ENCODE measurements at places on chromosomes 2 and 18.

GRCh38 chr18:43276491-43276890 is 799 bp downstream of the SYT4 start:
- no peak for DNase-seq

GRCh38 chr18:55247032-55247431 is 287.8 kb upstream of the CCDC68 start:
- no peak for DNase-seq

- no peak for DNase-seq
These were observed 868 bp upstream of the PKDCC start for GRCh38 chr2:42046819-42047487.

DNA sequence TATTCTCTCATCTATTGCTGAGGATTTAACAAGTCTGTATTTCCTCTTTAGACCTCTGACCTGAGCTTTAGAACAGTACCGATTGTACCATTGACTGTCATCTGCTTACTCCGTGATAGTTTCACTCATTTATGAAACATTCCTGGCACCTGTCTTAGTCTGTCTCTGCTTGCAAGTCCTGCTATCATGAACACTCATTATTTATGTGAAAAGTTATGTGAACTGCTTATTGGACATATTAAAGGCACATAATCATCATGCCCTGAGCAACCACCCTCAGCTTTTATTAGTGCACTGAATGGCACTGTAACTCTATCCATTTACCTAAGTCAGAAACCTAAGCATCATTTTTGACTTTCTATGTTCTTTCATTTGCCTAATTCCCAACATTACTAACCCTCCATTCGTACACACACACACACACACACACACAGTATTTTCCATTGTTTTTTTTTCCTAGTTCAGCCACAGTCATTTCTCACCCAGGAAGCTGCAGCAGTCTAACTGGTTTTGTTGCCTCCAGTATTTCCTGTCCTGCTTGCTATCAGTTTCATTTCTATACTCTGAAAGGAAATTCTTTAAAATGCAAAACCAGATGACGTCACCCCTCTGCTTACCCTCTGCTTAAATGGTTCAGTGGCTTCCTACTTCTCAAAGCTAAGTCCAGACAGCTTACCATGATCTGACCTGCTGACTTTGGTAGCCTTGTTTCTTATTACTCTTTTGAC is 146.1 kb downstream of the HAUS1 start:
- DNase-seq, result peak; percentile 72

DNA sequence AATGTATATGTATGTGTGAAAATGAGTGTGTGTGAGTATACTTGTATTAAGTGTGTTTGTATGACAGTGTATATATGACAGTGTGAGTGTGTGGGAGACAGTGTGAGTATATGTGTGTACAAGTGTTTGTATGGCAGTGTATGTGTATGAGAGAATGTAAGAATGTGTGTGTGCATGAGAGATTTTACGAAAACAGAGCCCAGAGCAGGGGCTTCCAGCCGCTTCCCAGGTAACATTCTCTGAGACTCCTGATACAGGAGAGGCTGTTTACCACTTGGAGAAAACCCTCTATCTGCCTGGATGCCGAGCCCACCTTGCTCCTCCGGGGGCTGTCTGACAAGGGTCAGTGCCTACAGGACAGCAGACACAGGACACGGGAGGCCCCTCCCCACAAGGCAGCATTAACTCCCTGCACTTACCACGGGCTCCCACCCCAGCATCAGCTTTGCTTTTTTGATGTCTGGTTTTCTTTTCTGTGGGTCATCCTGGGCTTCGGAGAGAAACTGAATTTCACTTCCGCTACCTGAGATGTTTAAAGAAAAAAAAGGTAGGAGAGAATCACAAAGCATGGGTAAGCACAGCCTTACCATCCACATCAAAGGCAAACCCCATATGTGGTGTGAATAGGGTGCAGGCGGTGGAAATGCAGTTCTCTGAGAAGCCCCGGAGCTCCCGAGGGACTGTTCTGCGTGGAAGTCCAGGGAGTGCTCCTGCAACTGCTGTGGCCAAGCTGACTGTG is 97.6 kb downstream of the UXS1 start:
- DNase-seq, result no peak

DNA sequence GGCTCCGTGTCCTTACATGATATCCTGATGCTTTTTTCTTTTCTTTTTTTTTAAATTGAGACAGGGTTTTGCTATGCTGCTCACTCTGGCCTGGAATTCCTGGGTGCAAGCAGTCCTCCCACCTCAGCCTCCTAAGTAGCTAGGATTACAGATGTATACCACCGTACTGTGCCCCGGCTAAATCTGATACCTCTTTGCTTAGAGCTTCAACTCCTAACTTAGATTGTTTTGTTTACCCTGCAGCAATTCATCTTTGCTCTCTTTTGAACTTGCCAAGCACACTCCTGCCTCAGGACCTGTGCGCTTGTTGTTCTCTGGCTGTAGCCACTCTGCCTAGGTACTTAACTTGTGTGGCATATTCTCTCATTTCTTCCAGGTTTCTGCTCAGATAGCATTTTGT is 24.5 kb downstream of the RAB10 start:
- DNase-seq, result no peak

DNA sequence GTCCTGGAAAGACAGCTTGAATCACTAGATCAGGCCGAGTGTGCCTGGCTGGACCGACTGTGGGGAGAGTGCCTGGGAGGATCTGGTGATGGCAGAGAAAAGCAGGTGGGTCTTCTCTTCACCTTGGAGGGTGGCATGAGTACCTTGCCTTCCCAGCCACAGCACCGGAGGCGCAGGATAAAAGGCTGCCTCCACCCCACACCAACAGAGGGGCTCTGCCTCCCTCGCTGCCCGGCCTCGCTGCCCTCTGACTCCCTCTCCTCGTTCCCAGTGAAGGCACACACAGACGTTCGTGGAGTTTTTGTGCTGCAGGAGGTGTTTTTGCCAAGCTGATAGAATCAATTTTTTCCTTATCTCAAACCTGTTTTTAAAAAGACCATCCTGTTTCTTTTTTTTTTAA is 71.4 kb upstream of the HAAO start:
- no peak for DNase-seq

GRCh38 chr18:76404345-76404831 is 90.7 kb downstream of the ZNF516 start:
- no peak for DNase-seq

DNA sequence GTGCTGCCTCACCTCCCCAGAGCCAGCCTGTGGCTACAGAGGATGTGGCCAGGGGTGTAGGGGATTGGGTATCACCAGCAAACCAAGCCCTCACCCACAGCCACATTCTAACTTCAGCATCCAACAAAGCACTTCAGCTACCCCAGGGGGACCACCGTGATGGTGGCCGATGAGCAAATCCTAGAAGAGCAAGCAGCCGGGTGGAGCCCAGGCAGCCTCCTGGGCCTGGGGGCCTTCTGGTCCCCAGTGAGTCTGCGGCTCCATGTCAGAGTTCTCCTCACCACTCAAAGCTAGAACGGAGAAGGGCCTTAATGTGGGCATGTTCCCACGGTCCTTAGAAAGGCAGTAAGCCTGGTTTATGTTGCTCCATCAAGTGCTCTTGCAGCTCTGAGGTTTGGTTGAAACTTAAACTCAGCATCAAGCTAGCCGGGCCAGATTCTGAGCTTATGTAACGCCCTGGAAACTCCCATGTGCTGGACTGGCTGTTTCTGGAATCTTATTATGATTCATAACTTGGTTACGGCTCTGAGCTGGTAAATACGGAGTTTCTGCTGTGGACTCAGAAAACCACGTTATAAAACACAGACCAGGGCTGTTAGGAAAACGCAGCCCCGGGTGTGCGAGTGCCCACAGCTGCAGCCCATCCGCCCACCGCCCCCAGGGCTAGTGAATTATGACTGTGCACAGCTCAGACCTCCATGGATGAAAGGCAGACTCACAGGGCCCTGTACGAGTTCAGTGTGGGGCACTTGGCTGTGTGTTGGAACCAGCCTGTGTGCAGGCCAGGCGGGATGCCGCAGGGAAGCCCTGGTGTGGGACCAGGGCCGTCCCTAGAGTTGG is 99.8 kb downstream of the SEPTIN10 start:
- DNase-seq, result no peak

GRCh38 chr18:9643549-9643948 is 29.2 kb upstream of the PPP4R1 start:
- no peak for DNase-seq

DNA sequence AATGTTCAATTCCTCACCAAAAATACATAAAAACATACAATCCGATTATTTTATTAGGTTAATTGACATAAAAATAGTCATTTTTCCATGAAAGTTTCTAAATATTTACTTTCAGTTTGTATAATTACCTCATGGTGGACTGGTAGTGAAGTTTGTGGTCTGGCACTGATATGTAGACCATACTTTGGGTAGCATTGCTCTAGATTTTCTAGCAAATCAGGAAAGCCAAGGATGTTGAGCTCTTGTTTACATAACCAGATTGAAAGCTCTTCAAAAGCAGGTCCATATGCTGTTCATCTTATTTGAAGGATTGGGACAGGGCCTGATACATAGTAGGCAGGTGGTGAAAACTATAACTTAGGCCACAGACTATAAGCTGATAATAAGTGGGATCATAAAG is 61.8 kb downstream of the COMMD1 start:
- DNase-seq, result no peak

DNA sequence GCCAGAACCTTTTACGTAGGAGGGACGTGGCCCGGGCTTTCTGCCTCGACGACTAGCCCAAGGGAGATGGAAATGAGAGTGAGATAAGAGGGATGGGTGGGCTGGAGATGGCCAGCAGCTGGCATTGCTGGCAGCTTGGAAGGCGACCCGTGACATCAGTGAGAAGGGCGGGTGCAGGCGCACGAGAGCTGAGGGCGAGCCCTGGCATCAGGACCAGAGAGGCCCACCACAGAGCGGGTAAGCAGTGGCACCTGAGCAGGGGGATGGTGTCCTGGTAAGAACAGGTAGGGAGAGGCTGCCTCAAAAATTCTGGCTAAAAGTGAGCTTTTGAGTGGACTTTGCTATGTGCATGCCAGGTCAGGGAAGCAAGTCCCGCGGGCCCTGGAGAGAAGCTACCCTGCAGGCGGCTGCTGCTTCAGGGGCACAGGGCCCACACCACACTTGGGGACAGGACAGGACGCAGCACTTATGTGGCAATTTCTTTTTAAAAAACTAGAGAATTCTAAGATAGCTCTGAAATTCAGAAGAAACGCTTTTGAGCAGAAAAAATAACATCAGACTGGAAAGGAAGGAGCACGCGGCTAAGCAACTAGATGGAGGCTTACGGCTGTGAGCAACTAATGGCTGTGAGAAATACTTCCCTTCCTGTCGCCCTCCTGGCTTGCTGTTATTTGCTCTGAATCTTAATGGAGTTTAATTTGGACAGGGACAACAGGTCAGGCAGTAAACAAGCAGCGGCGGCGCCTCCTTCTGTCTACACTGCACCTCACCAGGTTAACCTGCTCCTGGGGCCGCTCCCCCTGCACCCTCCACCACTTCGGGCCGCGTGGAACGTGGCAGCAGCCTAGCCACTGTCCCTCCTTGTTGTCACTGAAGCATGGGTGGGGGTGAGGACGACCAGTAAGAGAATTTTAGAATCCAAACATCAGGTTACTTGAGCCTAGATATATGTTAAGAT is 20.5 kb downstream of the THAP4 start:
- DNase-seq, result no peak

GRCh38 chr2:216083464-216084281 is 2.0 kb downstream of the TMEM169 start:
- no peak for DNase-seq

- DNase-seq, result no peak
These were observed 1.3 kb upstream of the TRIB2 start for GRCh38 chr2:12715258-12716031.

- DNase-seq, result no peak
These were observed 397.9 kb upstream of the RGPD4 start for GRCh38 chr2:107428781-107429180.

- no peak for DNase-seq
These were observed 11.0 kb downstream of the FIGLA start for GRCh38 chr2:70779491-70779890.

DNA sequence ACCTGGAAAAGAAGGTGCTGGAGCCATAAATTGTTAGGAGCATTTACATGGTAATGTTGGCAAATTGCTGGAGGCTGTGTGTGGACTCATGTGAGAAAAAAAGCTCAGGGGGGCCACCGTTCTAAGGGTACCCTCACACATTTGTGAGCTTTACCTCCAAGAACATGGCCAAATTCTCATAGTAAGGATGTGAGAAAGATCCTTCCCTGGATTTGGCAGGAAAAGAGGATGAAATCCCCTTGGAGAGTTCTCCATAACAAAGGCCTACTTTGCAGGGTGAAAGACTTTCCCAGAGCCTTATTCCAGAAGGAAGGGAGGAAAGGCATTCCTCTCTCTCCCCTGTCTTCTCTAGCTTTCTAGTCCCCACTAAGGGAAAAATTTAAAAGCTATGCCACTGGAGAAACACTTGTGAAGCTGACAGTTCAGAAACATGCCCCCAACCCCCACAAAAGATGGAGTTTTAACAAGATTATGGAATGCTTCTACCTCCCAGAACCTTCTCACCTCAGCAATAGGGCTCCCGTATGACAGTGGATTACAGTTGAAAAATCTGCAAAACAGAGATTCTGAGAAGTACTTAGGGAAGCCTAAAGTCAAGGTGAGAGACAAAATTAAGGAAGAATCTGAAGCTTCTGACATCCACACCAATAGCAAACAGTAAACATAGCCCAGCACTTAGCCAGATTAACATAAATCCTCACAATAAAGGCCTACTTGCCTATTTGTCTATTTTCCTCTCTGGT is 20.2 kb upstream of the ERMN start:
- DNase-seq, result no peak

DNA sequence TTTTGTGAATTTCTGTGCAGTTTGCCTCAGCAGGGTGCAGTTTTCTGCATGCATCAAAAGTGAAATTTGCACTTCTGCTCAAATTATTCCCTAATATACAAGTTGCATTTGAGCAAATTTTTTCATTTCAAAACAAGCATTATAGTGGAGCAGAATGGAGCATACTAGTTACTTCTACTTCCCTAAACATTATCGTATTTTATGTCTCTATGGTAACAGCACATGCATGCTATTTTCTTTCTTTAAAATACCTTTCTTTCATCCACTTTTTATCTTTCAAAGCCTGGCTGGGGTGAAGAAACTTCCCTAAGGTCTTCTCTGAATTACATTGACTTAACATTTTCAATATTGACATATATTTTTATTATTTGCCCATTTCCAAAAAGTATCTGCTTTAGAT is 11.2 kb downstream of the RHBDD1 start:
- DNase-seq, result no peak

DNA sequence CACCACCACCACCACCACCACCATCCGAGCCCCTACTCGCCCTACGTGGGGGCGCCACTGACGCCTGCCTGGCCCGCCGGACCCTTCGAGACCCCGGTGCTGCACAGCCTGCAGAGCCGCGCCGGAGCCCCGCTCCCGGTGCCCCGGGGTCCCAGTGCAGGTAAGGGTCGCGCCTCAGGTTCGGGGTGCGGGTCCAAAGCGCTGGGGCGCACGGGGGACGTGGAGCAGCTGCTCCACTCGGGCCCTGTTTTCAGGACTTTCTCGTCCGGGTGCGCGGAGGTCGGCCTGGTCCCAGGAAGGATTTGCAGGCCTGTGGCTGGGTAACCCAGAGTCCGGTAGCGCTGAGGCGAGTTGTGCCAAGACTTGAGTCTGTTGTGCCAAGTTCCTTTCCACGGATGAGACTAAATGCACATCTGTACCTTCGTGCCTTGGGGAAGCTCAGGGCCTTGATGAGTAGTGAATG is 2.8 kb downstream of the GATA6 start:
- DNase-seq, result no peak

- no peak for DNase-seq
These were observed 42.5 kb upstream of the ACAA2 start for GRCh38 chr18:49855711-49856415.

All from memory B cell (primary cell).